ENCODE measurements at places on chromosomes 7 and 10. TPM values are rescaled to one million over a fixed set of nuclear protein-coding genes. Genes with fewer than 3 reads are reported as not detected.

GTF2IRD1 gene
- 50.8 TPM for polyA plus RNA-seq

STAM gene
- polyA plus RNA-seq = 24.2 TPM

GIMAP7 gene
- 9.0 TPM for polyA plus RNA-seq

DNA sequence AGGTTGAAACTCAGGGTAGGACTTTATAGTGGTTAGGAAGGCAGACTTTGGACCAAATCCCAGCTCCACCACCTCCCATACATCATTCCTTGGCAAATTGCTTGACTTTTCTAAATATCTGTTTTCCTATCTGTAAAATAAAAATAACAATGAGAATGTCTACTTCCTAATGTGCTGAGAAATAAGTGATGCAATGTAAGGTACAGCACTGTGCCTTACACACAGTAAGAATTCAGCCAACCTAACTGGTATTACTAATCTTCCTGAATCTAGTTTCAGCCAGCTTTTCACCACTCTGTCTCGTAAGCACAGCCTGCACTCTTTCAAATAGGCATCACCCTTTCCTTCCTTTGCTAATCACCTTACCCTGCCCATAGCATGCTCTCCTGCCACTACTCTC lies 9.7 kb downstream of the PRLHR start:
- no peak for DNase-seq

GRCh38 chr10:128568990-128569945 lies 443.0 kb upstream of the MKI67 start:
- no peak for DNase-seq

GRCh38 chr7:27922907-27923641 lies 183.1 kb downstream of the TAX1BP1 start:
- DNase-seq = no peak

Measured in hindlimb muscle (tissue), 1 donor.